Glutamatergic neuron (in vitro differentiated cells): ENCODE measurements at places on chromosomes 1 and 21. TPM values are rescaled to one million over a fixed set of nuclear protein-coding genes. Genes with fewer than 3 reads are reported as not detected.
A peak's percentile ranks its signal among the peaks of the same experiment; 100 is the strongest.

CFHR4 gene
- total RNA-seq = not detected

SMIM11 gene
- 4.2 TPM for total RNA-seq

GRCh38 chr1:233372218-233373120 lies 44.9 kb downstream of the MAP3K21 start:
- no peak for DNase-seq

- no peak for DNase-seq
These were observed 94.5 kb downstream of the SYF2 start for GRCh38 chr1:25137521-25138395.

DNA sequence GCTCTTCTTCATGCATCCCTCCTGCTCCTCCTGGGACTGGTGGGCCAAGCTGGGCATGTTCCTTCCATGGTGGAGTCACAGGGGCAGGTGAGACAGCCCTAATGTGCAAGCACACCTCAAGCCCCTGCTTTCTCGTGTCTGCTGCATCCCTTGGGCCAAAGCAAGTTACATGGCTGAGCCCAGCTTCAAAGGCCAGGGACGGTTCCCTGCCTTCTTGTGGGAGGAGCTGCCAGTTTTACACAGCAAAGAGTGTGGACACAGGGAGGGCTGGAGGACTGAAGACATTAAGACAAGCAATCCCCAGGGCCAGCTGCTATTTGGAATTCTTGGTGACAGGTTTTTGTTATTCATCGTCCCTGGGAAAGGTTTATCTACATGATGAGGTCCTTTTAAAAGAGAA lies 175.2 kb upstream of the CACNA1E start:
- DNase-seq = no peak

DNA sequence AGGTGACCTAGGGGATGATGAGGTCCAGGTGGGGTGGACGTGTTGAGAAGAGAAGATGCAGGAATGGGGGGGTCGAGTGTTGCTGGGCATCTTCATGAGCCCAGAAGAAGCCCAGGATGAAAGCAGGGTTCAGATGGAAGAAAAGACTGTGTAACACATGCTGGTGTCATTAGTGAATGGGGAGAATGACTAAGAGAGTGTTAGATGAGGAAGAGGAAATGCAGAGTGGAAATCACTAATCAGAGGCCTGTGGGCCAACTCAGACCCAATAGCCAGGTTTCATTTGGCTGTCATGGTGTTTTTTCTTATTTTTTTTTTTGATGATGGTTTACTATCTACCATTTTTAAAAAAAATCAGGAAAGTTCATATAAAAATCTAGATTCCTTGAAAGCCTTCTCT lies 180.8 kb upstream of the CAMK1G start:
- no peak for DNase-seq

BRDT gene
- total RNA-seq = not detected

KCNAB2 gene
- 20.4 TPM for total RNA-seq

KIF17 gene
- total RNA-seq = 1.6 TPM

DNA sequence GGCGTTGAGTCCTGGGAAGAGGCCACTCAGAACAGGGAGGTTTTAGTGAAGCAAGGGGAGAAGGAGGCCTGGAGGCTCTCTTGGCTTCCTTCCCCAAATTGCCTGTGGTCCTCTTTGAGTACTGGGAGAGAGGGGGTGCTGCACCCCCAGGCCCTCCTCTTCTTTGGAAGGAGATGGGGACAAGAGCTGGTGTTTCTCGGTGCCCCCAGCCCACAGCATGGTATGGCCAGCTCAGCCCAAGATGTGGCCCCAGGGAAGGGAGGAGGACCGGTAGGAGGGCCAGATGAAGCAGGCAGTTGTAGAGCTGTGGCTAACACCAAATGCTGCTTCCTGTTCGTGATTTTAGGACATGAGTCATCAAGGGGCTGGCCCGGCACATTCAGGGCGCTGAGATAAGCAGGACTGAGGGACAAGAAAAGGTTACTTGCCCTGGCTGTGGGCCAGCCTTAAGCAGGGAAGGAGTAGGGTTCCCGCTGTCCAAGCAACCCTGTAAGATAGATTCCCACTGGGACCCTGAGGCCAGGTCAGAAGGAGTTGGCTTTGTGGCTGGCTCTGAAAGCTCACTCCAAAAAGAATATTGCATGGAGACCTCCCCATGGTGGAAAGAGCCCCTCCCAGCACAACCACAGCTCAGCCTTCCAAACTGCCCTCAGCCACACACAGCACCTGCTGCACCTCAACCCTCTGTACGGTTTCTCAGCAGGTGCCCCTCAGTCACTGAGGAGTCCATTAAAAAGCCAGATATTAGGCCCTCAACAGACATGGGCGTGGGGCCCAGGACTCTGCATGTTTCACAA lies 4.9 kb upstream of the TNFRSF1B start:
- DNase-seq = no peak

DNA sequence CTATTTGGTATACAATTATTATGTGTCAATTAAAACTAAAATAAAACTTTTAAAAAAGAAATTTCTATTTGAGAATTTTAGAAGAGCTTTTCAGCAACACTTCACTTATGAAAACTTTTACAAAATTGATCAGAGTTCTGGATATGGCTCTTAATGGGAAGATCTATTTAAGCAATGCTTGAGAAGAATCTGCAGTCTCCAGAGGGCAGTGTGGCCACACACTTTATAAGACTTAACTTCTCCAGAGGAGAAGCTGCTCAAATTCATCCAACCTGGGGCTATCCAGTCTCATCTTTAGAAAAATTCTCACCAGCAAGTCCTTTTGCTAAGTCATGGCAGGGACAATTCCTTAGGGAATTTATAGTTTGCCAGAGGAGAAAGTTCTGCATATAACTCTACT lies 25.2 kb upstream of the AGO1 start:
- no peak for DNase-seq

DNA sequence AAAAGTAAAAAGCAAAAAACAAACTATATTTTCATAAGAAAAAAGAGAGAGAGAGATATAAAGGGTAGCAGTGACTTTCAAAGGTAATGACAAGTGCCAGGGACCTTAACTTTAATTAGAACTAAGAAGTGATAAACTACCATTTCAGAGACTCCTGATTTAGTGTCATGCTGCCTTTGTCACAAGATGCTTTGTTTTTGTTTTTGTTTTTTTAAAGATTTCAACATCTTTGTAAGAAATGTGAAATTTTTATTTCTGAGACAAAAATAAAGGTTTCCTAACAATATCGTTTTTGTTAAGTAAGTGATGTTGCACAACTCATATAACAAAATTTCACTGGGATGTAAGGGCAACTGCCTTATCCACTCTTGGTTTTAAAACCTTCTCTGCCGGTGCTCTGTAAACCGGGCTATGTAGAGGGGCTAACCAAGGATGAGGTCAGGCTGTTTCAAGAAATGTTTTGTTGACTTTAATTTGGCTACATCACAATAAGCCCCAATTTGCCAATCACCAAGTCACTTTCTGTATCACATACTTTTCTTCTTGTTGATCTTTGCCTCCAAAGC lies 35.2 kb upstream of the SYT2 start:
- DNase-seq = no peak

DNA sequence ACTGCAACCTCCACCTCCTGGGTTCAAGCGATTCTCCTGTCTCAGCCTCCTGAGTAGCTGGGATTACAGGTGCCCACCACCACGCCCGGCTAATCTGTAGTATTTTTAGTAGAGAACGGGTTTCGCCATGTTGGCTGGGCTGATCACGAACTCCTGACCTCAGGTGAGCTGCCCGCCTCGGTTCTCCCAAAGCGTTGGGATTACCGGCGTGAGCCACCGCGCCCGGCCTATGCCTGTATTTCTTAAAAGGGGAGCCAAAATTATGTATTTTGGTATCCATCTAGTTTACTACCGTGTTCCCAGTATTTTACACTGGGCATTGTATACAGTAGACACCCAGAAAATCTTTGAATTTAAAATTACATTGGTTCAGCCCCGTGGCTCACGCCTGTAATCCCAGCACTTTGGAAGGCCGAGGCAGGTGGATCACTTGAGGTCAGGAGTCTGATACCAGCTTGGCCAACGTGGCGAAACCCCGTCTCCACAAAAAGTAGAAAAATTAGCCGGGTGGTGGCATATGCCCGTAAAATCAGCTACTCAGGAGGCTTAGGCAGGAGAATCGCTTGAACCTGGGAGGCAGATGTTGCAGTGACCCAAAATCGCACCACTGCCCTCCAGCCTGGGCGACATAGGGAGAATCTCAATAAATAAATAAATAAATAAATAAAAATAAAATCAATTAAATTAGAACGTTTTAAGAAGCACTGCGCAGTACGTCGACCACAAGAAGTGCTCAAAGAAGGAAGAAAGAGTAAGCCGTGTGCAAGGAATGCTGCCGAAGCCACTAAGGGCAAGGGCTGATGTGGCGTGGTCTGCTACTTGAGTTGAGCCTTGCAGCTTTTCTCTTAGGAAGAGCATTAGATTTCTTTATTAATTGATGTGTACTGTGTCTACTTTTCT lies 1.5 kb upstream of the THRAP3 start:
- no peak for DNase-seq

NHLH2 gene
- 255 TPM for total RNA-seq

- DNase-seq = no peak
These were observed 50.0 kb upstream of the IGSF21 start for GRCh38 chr1:18057623-18058022.

- no peak for DNase-seq
These were observed 604 bp upstream of the TMEM79 start for GRCh38 chr1:156283521-156283920.

CORT gene
- 0.59 TPM for total RNA-seq

- no peak for DNase-seq
These were observed 30.5 kb upstream of the POFUT2 start for GRCh38 chr21:45318146-45318555.

GRCh38 chr21:39961251-39961650 lies 94.0 kb downstream of the PCP4 start:
- no peak for DNase-seq

DNA sequence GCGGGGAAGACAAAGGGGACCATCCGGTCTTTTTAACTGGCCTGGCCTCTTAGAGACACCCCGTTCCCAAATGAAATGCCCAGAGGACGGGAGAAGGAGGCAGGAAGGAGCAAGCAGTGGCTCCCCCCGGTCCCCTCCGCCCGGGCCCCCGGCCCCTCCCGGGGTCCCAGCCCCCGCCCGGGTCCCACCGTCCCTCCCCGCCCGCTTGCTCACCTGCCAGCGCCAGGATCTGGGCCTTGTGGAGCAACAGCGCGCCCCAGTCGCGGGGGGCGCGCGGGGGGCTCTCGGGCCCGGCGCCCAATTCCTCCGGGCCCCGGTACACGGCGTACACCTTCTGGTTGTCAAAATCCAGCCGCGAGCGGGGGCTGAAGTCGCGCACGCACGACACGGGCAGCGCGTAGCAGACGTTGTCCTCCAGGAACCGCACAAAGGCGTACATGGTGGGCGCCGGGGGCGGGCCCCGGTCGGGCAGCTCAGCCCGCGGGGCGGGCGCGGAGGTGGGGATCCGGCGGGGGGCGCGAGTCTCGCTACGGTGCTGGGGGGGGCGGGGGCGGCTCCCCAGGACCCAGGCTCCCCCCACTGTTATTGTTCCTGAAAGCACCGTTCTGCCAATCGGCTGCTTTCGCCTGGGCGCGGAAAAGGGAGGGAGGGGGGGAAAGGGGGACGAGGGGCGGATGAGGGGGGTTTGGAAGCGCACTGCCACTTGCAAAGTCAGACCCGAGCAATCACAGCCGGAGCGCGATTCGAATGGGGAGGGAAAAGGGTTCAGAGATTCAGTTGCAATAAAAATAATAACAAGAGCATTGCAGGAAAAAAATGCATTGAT lies at the start of gene BEND5:
Gene BEND5, minus strand, starts transcription at position 499 of the 826 bp plus-strand sequence. Its CDS starts 60 bp downstream, at position 439.
- peak; percentile 78 for DNase-seq

DNA sequence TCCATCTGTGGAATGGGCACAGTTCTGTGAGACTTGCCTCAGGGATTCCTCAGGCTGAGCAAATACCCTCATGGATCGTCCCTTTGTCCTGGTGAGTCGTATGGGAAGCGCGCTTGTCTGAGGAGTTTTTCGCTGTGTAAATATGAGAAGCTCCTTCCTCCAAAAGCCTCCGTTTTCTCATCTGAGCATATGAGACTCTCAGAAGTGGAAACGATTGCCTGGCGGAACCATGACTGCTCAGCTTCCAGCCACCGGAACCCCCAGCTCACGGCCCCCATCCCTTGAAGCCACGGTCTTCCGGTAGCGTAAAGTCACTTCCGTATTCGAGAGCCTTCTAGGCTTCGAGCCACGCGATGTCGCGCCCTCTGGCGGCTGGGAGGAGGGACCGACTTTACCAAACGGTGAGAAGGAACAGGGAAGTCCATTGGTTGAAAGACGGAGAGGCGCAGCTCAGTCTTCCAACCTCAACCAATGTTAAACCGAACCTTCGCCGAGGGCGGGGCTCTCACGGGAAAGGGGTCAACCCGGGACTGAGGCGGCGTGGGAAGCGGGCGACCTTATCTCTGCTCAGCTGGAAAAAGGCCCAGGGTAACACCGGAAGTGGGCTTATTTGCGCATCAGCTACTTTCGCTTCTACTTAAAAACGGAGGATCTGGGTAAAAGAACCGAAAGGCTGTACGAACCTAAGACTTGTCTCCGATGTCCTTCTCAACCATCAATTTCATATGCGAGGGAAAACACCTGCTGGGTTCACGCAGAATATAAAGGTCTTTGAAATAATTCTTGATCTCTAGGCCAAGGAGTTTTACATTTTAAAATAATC lies 46.3 kb downstream of the AZIN2 start:
- DNase-seq = peak; percentile 93

GRCh38 chr1:212045981-212046380 lies 10.4 kb downstream of the DTL start:
- no peak for DNase-seq

OR2L5 gene
- total RNA-seq = 0.22 TPM

DNA sequence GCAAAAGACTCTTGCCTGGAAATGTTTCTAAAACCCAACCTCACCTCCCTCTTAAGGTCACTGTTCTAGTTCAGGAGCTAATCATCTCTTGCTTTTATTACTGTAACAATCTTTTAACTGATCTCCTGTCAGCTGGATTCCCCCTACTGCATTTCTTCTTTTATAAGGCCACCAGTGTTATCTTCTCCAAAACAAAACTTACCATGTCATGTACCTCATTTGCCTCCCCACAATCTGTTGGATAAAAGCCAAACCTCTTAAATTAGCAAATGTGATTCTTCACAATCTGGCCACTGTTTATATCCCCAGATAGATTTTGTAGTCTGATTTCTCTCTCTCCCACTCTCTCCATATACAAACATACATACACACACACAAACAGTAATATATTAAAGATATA lies 143.3 kb downstream of the DENND1B start:
- no peak for DNase-seq

PLA2G2A gene
- total RNA-seq = not detected

MFSD2A gene
- 5.6 TPM for total RNA-seq

IGSF9 gene
- total RNA-seq = 23.4 TPM

DNA sequence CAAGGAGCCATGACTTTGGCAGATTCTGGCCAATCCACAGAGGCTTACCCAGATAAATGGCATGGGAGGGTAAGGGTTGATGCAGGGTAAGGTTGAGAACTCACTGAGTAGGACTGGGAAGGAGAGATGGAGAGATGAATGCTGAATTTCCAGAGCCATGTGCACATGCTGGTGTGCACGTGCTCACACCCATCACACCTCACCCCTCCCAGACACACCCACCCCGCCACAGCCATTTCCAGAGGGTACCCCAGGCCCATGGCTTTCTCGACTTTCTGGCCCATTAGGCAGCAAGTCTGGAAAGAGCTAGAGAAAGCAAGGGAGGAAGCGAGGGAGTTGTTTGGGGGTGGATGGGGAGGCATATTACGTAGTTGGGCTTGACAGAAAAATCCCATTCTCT lies 1.6 kb downstream of the CACNA1S start:
- DNase-seq = no peak

PDZK1IP1 gene
- total RNA-seq = not detected

PLEKHG5 gene
- total RNA-seq = 53.0 TPM

PGLYRP3 gene
- not detected for total RNA-seq

SLC45A3 gene
- 3.7 TPM for total RNA-seq

GRCh38 chr1:190957565-190957964 lies 479.9 kb upstream of the BRINP3 start:
- DNase-seq = no peak

- no peak for DNase-seq
These were observed 897 bp downstream of the CYYR1 start for GRCh38 chr21:26572076-26572701.
